ENCODE measurements at places on chromosomes 3 and 15.

- DNase-seq: no peak
Observed at GRCh38 chr15:40251486-40252140, 12.8 kb downstream of the PAK6 start.

- DNase-seq: peak; percentile 66
Observed at GRCh38 chr3:71247221-71247957, 336.1 kb downstream of the FOXP1 start.

GRCh38 chr15:82674873-82675272 is 27.7 kb upstream of the CPEB1 start:
- no peak for DNase-seq

DNA sequence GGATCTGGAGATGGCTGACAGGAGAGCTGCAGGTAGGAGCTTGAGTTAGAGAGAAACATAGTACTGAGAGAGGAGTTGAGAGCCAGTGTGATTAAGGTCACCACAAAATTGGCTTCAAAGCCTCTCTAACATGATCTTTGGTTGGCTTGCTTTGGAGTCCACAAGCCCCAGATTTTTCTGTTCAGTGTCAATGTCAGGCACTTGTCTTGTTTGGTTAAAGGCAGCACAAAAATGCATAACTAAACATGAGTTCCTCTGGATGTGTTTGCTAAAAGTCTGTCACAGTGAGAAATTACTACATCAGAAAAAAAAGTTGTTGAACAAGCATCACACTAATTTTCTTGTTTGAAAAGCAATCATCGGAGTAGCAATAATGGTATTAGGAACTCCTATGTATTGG is 440.5 kb downstream of the NTRK3 start:
- DNase-seq: no peak

DNA sequence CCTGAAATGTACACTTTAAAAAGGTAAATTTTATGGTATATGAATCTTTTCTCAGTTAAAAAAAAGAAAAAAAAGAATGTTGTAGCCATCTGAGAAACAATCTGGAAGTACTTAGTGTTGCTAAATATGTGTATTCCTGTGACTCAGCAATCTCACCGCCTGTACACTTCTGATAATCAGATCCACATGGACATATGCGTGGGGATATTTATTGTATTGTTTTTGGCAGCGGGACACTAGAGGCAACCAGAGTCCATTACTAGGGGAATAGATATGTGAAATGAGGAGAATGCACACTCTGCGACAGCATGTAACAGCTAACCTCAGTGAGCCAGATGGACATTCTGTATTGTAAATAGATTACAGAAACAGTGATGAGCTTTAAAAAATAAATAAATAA is 65.4 kb downstream of the AQP9 start:
- no peak for DNase-seq
